ENCODE measurements at places on chromosomes 7 and 10.

DNA sequence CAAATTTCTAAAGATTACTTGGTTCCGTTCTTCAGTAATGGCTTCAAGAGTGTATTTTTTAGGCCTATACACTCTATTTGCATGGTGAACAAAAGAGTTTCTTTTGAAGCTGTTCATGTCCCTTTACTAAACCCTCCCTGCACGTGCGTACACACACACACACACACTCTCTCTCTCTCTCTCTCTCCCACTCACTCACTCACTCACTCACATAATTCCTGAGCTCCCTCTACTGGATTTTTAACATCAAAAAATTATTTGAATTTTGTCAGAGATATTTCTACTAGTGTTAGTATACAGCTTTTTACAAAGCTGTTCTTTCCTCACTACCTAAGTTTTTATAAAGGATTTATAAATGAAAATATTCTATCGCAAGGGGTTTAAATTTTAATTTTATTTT, 85.9 kb downstream of the UBE3C start:
- peak; percentile 24 for DNase-seq

DNA sequence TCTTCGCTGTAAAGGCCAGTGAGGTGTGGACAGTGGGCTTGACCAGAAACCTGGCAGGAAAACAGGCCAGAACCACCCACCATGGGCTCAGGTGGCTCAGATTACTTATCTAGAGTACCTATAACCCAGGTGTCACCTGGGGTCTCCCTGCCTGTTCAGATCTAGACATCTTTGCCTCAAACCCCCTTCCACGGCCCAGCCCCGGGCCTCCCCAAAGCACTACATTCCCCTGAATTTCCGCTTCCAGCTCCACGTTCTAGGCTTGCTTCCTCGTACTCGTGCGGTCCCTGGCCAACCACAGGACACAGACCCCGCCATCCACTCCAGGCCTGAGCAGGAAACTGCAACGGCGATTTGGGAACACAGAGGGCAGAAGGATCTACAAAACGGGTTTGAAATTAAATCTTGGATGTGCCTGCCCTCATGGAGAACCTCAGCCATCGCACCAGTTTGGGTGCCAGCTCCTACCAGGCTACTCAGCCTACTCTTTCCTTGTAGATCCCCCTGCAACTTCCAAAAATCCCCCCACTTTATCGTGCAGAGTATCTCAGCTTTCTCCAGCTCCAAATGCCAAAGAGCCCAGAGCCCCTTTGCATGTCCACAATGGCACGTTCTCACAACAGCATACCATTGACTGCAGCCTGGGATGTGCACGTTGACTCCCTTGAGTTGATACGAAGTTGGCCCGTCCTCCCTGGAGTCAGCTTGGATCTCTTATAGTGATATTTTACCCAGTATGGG, 62.7 kb upstream of the CACUL1 start:
- DNase-seq = no peak

DNA sequence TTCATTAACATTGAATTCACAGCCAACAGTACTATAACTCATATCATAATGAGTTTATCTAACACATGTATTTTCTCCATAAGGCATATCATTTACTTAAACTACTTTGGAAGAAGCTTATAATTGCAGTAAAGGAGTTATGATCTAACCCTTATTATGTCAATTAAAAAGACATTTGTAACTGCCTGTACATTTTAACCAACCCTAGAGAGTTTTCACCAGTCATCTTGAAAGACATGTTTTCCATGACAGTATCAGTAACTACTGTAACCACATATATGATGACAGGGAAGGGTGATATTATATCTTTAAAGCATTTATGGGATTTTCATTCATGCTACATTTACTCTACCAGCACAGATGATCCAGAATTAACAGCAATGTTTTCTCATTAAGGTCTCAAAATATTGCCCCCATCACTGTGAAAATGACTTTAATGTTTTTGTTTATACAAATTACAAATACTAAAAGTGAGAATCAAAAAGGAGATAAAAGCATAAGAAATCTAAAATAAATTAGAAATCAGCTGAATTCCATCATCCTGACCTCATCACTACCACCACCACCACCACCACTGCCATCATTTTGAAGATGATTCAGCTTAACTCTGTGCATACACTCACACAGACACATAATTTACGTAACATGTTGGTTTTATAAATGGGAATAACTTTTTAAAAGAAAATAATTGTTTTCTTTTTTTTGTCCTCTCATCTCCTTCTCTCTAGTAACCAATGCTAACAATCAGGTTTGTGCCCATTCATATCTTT, 53.6 kb downstream of the MKLN1 start:
- DNase-seq = peak; percentile 58

DNA sequence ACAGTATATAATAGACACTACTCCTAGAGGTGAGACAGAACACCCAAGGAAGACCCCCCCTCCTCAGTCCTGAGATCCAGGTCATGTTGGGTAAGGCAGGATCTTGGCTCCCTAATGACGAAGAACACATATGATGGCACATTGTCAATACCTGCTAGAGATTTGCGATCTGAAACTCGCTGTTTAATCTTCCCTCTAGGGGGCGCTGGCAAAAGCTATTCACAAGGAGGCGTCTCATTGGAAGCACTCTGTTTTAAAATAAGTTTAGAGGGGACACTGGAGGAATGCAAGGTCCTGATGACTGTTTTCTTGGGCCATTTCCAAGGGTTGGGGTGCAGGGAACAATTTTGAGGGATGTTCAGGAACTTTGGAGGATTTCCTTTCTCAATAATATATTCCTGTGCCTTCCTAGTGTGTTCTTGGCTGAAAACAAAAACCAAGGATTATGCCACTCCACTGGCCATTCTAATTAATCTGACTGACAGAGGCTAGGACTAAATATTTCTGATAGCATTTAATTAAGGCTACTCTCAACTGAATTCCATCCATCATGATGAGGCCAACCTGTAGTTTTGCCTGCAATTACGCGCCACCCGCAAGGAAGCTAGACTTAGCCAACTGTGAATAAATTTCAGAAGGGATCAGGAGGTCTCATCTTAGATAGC, 1013.8 kb upstream of the MBL2 start:
- DNase-seq = no peak

GRCh38 chr10:132522521-132523411, 14.8 kb upstream of the INPP5A start:
- no peak for DNase-seq

GRCh38 chr7:42730586-42730985, 181.3 kb downstream of the C7orf25 start:
- DNase-seq = peak; percentile 65

- peak; percentile 64 for DNase-seq
Measured at GRCh38 chr7:148527717-148528168, 62.8 kb upstream of the C7orf33 start.

DNA sequence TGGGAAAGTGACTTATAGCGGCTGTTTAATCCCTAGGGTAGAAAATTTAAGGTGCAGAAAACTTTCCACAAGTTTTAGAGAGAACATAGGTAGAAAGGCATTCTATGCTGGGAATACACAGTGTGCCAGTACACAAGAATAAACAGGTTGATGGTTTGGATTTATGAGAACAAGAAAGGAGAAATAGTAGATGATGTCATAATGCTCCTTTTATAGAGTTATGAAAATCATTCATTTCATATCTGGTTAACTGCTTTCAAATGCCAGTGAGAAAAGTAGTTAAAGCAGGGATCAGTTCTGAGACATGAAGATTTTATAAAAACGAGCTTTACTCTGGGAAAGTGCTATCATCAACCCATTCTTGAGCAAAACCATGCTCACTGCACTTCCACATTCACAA, 311.4 kb downstream of the PARD3 start:
- DNase-seq = no peak

GRCh38 chr7:10085231-10085630, 888.4 kb upstream of the PHF14 start:
- DNase-seq = no peak

DNA sequence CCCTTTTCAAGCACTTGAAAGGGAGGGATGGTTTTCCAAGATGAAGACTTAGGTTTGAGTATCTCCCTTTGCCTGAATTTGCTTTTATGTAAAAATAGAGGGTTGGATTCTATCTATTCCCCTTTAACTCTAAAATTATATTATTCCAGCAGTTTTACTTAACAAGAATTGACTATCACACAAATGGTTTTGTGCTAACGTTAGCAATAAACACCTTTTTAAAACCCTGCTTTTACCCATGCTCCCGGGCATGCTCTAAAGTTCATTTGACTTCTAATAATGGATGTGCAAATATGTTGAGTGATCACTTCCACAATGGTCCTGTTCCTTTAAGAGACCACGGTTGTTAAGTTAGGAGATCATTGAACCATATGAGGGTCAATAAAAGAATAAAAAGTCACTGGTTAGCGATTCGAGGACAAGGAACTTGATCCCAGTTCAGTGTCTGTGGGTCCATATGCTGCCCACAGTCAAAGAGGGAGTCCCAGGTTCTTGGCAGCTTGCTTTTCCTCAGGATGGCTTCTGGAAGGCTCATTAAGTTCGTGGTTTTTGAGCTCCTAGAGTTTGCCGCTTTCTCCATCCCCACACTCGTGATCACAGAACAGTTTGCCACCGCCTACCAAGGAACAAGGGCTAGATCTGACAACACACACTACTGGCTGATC, at the start of gene TMEM236:
TSS of gene TMEM236 (plus strand) at position 421 of the 665 bp plus-strand sequence. CDS start at position 516, 95 bp downstream.
- DNase-seq = no peak

DNA sequence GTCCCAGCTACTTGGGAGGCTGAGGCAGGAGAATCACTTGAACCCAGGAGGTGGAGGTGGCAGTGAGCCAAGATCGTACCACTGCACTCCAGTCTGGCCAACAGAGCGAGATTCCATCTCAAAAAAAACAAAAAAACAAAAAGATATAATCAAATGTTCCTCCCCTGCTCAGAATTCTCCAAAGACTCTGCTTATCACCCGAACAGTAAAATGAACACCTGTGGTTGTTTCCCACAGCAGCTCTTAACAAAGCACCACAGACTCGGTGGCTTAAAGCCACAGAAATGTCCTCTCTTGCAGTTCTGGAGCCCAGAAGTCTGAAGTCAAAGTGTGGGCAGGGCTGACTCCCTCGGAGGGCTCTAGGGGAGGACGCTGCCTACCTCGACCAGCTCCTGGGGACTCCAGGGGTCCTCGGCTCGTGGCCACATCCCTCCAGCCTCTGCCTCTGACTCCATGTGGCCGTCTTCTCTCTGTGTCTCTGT, 4.1 kb upstream of the INTS1 start:
- no peak for DNase-seq

DNA sequence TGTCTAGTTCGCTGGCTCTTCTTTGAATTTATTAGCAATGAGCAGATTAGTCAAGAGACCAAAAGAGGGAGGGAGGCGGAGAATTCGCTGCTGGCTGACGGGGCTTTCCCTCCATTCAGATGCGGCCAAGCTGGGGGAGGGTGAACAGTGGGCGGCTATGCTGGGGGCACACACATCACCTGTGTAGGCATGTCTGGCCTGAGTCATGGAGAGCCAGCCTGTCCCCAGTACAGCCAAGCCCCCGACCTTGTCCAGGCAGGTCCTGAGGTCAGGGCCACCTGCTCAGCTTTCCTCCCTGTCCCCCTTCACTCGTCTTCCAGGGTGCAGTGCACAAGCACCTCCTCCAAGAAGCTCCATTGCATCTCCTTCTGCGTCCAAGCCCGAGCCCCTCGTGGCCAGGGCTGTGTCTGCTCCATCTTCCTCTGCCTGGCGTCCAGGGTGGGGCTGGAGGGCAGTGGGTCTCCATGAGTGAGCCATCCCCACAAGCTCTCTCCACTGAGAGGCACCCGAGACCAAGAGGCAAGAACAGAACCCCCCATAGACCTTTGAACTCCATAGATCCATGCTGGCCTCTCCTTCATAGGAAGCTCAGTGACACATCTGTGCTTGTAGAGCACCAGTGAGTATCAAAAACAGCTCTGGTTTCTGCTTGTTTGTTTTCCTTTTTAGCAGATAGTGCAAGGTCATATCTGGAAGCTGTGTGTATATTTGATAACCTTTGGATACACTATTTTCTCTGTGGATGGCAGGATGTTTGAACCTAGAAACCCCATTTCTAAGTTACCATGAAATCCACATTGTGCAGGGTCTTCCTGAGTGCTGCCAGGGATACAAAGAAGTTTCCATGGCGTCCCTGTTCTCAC, 1.9 kb upstream of the DEPP1 start:
- no peak for DNase-seq

DNA sequence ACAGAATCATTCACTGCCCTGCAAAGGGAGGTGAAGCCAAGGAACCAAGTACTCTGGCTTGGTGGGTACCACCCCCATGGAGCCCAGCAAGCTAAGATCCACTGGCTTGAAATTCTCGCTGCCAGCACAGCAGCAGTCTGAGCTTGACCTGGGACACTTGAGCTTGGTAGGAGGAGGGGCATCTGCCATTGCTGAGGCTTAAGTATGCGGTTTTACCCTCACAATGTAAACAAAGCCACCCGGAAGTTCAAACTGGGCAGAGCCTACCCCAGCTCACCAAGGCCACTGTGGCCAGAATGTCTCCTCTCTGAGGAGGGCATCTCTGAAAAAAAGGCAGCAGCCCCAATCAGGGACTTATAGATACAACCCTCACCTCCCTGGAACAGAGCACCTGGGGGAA, 1050.0 kb upstream of the GHITM start:
- DNase-seq = no peak

DNA sequence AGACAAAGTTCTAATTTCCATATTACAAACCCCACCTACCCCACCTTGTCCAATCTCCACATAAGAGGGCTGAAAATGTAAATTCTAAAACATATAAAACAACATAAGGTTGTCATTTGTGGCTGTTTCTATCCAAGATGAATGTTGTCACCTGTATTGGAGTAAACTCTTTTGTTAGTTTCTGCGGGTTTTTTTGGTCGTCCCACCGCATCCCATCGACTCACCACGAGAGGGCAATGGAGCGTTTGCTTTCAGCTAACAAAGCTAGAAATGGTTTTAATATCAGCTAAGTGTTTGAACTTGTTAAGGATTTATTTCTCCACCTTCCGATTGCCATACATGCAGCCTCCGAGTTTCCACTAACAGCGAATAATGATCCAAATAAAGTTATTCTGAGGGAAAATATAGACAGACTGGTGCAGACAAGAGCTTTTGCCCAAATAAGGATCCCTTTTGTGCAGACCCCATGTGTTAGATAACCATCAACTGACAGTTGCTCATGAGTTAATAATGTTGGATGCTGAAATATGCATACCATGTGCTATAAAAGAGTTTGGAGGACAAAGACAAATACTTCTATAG, 137.2 kb downstream of the ARID5B start:
- DNase-seq = peak; percentile 94

GRCh38 chr10:117327262-117327661, 48.0 kb downstream of the PDZD8 start:
- no peak for DNase-seq

DNA sequence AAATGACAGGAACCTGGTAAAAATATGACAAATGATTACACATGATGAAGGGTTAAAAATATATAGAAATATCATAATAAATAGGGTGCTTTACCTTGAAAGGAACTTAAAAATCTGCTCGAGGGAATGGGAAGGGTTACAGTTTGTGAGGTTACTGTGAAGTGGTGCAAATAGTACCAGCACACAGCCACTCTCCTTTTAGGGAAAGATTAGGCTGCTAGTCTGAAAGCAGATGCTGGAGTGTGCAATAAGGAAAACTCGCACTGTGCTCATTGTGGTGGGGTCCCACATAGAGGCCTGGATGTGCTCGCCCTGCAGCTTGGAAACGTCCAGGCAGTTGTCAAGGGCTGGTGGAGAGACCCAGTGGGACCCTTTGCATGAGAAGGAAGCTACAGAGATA, 145.9 kb upstream of the TBX20 start:
- DNase-seq = no peak

- no peak for DNase-seq
Measured at GRCh38 chr10:116269619-116270018, 3.4 kb downstream of the GFRA1 start.

- no peak for DNase-seq
Measured at GRCh38 chr10:13528123-13528874, 515 bp downstream of the BEND7 start.
